Activated B cell treated with CpG ODN at 0.5 μM for 24 hours (primary cell): ENCODE measurements at places on chromosomes 1 and 21.

DNA sequence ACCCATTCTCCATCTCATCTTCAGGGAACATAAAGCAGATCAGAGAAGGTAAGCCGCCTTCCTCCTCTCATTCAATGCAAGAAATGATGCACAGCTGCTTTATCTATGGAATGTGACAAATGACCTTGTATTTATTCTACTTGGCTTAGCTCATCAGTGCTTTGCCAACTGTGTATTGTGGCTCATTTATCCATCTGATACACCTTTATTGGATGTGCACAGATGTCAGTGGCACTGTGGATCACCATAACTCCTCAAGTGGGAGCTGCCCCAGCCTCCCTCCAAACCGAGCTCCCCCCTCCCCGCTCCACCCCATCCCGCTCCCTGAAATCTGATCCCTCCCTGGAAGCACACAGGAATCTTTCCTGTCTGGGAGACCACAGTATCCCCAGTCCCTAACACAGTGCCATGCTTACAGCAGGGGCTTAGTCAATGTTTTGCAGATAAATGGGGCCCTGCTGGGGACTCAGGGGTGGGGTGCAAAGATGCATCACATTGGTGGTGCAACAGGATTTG lies 156.0 kb upstream of the RAB4A start:
- DNase-seq, result no peak

- DNase-seq, result no peak
Measured at GRCh38 chr1:53463961-53464899, 5.0 kb downstream of the DMRTB1 start.

DNA sequence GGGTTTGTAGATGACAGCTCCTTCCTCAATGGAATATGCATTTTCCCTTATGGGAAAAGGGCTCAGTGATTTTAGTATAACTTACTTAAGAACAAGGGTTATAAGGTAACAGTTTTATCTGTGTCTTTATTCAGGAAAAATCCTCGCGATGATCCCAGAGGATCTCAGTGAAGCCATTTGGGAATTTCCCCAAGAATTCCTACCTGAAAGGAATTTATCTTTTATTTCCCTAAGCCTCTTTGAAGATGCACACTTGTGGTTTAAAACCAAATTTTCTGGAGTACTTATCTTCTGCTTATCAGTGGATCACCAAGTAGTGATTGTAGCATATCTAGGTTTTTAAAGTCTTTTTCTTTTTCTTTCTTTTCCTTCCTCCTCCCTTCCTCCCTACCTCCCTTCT lies 58.8 kb downstream of the AK4 start:
- DNase-seq, result no peak

GRCh38 chr21:44555200-44555875 lies 3.3 kb downstream of the KRTAP10-3 start:
- DNase-seq, result no peak

GRCh38 chr1:245197911-245198379 lies 43.2 kb downstream of the KIF26B start:
- no peak for DNase-seq

DNA sequence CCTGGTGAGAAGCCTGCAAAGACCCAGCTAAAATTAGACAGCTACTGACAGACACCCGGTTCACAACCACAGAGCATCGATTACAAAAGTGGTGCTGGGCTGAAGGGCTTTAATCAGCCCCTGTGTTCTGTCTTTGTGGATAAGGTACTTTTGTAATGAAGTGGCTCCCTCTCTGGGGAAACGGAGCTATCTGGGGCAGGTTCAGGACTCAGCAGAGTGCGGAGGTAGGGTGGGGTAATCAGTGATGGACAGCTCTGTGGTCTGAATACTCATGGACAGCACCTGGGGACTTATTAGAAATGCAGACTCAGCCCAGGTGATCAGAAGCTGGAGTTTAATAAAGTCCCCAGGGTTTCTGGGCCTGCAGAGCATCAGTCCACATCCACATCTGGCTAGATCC lies 152.0 kb downstream of the MATN1 start:
- no peak for DNase-seq

DNA sequence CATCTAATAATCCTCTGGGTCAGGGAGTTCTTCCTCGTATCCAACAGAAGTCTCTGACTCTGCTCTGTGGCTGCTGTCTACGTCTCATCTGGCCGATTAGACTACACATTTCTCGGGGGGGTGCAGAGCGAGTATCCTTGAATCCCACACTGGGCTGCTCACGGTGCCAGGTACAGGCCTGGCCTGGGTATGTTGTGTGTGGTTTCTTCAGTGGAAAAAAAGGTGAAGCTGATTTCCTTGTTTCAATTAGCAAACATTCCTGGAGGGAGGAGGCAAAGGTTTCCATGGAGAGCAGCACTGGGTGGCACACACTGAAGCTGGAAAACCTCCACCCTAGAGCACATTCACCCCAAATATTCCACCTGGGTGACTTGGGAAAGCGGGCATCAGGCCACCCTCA lies 2.0 kb upstream of the RAB7B start:
- no peak for DNase-seq
